ENCODE measurements at places on chromosomes 3 and 15. TPM values are rescaled to one million over a fixed set of nuclear protein-coding genes. Genes with fewer than 3 reads are reported as not detected.
A peak's percentile ranks its signal among the peaks of the same experiment; 100 is the strongest.

GRCh38 chr3:190217081-190217480 lies 96.4 kb upstream of the P3H2 start:
- DNase-seq = peak; percentile 38

- no peak for DNase-seq
These were observed 366.3 kb downstream of the IL20RB start for GRCh38 chr3:137324114-137324513.

DNA sequence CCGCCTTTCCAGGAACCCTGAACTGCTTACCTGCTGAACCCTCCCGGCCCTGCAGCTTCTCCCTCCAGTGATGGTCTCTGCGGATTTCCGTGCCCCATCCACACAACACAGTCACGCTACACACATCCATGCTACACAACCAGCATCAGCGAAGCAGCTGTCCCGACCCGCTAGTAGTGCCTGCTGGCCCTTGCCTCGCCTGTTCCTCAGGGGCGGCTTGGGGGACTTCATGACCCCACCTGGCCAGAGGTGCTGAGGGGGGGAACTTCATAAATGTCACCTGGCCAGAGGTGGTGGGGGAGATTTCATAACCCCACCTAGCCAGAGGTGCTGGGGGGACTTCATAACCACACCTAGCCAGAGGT lies 530 bp upstream of the TUBGCP5 start:
- DNase-seq = no peak

- peak; percentile 11 for DNase-seq
These were observed 457.1 kb downstream of the SQOR start for GRCh38 chr15:46091860-46092450.

DNA sequence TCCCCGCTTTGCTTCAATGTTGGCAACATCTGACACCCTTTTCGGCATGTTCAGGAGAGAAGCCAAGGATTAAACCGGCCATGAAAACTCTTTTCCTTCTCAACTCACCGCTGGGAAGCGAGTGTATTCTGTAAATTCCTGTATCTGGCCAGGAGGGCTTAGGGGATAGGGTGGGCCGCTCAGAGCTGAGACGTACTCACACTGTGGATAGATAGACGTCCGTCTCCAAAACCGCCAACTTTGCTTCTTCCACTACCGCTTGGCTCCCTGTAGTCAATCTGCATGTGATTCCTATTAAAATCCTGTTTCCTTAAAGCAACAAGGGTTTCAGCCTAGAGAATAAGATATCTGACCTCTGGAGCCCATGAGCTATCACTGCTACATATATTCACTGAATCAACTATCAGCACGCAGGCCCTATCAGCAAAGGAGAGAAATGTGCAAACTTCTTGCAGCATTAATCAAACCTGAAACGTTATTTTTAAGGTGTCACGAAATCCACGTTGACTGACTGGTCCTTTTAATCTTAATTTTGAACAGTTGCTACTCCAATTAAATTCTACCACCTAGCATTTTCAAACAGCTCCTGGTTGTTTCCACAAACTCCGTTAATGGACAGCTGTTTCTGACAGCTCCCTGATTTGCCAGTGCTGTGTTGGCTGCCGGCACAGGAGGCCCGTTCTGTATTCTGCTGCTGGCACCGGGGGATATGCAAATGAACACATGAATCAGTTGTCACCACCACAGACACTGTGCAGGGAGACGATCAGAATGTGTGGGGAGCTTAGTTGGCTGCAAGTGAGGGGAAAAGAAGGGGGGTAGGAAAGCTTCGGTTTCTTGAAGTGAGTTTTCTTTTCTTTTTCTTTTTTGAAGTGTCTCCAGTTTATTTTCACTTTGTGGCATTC lies 438.9 kb upstream of the ARRDC4 start:
- no peak for DNase-seq

DNA sequence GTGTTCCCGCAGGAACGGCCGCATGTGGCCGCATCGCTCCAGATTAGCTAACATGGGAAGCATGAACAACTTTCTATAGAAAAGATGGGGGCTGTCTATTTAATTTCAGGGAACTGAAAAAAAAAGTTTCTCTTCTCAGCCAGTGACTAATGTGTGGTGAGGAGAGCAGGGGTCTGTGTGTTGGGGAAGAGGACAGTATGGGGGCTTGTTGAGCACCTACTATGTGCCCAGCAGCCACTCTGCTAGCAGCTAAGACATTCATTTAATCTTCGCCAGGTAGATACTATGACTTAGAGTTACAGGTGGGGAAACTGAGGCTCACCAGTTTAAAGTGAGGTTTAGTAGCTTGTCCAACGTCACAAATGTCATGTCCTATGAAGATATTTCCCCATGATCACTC lies 56.6 kb downstream of the MGLL start:
- no peak for DNase-seq

DNA sequence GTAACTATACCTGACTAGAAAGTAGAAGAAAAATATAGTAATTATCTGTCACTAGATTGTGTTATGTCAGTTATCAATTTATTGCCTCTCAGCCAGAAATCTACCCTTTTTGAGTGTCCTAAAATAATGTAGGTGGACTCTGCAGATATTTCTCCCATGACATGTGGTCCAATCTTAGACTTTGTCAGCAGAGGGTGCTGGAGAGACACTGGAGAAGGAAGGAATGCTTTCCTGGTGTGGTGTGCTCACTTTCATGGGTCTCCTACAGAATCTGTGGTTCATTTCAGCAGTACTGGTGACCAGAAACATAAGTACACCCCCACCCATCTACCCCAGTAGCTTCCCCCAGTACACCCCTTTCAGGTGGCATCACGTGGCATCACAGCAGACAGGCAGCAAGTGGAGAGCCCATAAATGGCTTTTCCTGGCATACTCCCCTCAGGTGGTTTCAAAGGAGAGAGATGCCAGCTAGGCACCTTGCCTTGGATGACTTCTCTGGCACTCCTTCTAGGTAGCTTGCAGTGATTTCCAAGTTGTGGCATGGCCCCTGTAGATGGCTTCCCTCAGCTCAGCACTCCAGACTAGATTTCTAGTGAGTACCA lies 114.7 kb downstream of the GADL1 start:
- DNase-seq = no peak

DNA sequence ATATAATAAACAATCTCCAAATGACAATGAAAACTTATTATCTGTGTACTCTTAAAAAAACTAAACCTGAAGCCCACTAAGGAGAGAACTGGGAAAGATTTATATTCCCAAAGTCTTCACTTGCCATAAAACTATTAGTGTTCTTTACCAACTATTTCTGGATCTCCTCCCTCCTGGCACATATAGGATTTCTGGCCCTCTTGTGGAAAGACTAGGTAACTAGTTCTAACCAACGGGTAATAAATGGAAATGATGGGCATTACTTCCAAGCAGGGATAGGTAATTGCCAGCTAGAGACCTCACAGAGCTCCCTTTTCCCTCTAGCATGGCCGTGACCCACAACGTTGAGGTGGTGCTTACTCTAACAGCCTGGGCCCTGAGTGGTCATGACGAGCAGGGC lies 110.1 kb downstream of the DNAH12 start:
- peak; percentile 22 for DNase-seq

- DNase-seq = no peak
These were observed 179.1 kb upstream of the LPP start for GRCh38 chr3:187974871-187975271.

- DNase-seq = no peak
These were observed 3.0 kb upstream of the PHGR1 start for GRCh38 chr15:40347559-40348473.

POLQ gene
- 13.8 TPM for total RNA-seq

PLCB2 gene
- not detected for total RNA-seq

PLCH1 gene
- total RNA-seq = 0.50 TPM
